ENCODE measurements at places on chromosomes 3 and 15. TPM values are rescaled to one million over a fixed set of nuclear protein-coding genes. Genes with fewer than 3 reads are reported as not detected.

MKRN2OS gene
- total RNA-seq = not detected

CNTN6 gene
- total RNA-seq = 0.97 TPM

GOLGA8R gene
- 1.3 TPM for total RNA-seq

CPNE9 gene
- total RNA-seq = not detected

SCAANT1 gene
- total RNA-seq = not detected

ACOX2 gene
- total RNA-seq = 12.1 TPM
